ENCODE measurements at places on chromosomes 7 and 10. TPM values are rescaled to one million over a fixed set of nuclear protein-coding genes. Genes with fewer than 3 reads are reported as not detected.

- DNase-seq: no peak
Measured at GRCh38 chr10:94066411-94066810, 72.7 kb downstream of the PLCE1 start.

GRCh38 chr7:147013825-147014224 is 897.2 kb downstream of the CNTNAP2 start:
- DNase-seq: no peak

DNA sequence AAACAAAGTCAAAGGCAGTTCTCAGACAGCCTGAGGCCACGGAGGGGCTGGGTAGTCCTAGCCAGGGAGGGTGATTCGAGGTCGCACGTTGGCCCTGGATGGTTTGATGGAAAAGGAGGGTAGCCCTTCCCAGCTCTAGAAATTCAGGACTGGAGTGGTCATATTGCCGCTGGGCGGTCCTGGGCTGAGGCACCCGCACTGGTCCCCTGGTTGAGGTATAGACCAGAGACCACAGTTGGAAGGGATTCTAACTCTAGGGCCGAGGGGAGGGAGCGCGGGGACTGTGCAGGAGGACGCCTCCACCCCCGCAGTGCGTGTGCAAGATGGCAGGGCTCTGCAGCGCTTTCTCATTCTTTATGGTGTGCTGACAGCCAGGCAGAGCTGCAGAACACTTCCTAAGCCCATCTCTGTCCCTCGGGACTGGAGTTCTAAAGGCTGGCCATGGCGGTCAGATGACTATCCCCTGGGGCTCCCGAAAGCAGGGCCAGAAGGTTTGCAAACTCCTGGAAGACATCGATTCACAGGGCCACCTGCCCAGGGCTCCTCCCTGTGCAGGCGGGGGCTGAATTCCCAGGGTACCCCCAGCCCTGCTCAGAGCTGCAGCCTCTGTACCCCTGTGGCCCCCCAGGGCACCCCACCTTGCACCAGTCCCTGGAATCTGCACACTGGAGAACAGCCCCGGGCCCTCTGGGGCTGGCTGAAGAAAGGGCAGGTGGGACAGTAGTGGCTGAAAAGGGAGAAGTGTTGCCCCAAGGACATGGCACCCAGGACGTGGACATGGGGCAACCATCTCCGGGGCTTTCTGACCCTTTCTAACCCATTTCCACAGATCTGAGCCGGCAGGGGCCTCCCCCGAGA is 51.0 kb upstream of the ELN start:
- no peak for DNase-seq

DNA sequence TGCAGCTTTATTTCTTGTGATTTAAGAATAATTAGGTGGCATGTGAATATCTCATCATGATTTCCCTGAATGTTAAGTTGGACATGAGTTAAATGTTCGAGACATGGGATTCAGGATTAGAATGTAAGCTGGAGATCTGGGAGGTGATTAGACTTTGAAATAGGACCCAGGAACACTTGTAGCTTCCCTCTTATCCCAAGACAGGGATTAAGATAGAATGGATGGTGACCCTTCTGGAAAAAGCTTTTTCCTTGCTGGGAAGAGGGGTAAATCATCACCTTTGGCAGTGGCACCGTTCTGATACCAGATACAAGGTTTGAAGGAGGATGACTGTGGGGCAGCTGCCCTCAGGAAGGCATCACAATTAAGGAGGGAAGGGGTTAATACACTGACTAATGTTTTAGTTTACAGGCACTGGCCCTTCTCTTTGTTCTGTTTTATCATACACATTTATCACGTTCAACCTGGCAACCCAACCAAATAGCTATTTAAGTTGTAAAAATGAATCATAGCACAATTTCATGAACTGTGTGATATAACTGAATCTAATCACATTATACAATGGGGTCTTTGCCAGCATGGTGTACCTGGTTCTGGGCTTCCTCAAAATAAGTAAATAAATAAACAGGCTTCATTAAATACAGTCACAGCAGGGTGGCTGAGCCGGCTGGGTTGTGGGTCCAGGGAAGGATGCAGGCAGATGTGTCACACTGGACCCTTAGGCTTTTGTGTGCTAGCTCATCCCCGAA is 212.7 kb downstream of the LRMDA start:
- DNase-seq: no peak

- no peak for DNase-seq
Measured at GRCh38 chr10:36336315-36336714, 694.2 kb upstream of the FZD8 start.

- DNase-seq: no peak
Measured at GRCh38 chr7:5172196-5172775, 17.7 kb upstream of the WIPI2 start.

GRCh38 chr7:29116361-29117200 is 29.8 kb downstream of the CPVL start:
- DNase-seq: no peak

- no peak for DNase-seq
Measured at GRCh38 chr7:86978808-86979506, 80.5 kb downstream of the ELAPOR2 start.

GRCh38 chr7:4083513-4083912 is 598.6 kb upstream of the FOXK1 start:
- no peak for DNase-seq

GRCh38 chr10:23358357-23358756 is 13.8 kb upstream of the C10orf67 start:
- DNase-seq: no peak

GRCh38 chr10:1160561-1161314 is 104.6 kb downstream of the WDR37 start:
- no peak for DNase-seq

DNA sequence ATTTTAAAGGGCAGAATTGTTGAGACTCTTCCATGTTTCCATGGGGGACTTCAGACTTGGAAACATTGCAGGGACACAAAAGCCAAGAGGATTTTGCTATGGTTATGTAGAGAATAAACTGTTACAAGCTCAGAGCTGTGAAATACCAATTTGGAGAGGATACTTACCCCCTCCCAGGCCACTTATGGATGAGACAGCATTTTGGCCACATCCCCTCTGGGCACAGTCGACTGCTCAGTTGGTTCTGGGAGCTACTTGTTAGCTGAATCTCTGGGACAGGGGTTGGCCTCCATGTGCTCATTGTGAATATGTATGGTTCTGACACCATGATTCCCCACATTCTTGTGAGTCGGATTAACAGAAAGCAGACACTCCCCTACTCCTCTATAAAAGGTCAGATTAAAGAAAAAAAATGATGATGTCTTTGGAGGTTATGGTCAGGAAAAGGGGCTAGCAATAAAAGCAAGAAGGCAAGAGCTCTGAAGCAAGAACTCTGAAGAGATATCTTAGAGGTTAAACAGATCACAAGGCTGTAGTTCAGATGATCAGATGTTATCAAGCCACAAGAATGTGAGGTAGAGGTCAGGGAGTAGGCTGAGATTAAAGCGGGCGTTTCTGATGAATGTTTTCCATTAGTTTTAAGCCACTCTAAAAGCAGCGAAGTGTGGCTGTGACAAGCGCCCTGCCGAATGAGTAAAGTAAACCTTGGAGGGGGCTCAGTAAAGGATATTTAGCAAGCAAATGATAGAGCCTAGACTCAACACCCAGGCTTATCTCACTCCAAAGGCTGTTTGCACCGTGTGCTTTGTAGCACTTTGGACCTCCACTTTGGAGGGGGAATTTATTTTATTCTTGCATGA is 17.2 kb downstream of the STAMBPL1 start:
- DNase-seq: no peak

DNA sequence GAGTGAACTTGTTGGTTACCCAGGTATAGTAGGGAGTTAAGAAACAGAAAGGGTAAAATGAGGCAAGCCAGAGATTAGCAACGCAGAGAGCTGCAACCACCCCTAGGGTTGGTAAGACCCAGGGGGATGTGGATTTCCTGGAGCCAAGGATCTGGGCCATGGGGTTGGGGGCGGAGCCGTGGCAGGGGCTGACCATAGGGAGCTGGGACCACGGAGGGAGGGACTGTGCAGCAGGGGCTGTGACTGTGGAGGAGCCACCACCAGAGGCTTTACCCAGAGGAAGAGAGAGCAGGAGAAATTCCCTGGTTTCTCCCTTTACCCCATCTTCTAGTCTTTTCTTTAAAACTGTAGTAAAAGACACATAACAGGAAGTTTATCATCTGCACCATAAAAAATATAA is 58.6 kb upstream of the BAIAP2L1 start:
- no peak for DNase-seq

DNA sequence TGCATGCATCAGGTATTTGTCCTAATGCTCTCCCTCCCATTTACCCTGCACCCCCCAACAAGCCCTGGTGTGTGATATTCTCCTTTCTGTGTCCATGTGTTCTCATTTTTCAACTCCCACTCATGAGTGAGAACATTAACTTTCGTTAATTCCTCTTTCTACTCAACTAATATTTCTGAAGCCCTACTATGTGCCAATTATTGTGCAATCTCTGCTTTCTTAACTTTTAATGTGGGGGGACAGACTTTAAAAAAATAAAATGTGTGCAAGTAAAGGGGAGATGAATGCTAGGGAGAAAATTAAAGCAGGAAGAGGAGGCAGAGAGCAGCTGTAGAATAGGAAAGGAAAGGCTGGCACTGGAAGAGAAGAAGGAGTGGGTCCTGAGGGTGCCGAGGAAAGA is 954.0 kb upstream of the C7orf33 start:
- DNase-seq: no peak

- DNase-seq: no peak
Measured at GRCh38 chr10:77160679-77161078, 476.9 kb downstream of the KCNMA1 start.

Gene MYL10
- not detected for total RNA-seq

Gene HMX3
- total RNA-seq: not detected

Gene CREB3L2
- total RNA-seq: 12.8 TPM

Gene LMTK2
- 27.9 TPM for total RNA-seq

Gene SEMA3A
- 0.30 TPM for total RNA-seq

Gene PNLIPRP2
- total RNA-seq: not detected

Gene LRRN3
- 337 TPM for total RNA-seq

Gene ATRNL1
- not detected for total RNA-seq

Gene PRSS37
- total RNA-seq: not detected

All from naive thymus-derived CD8-positive, alpha-beta T cell (primary cell).